ENCODE measurements at places on chromosomes 3 and 15.

DNA sequence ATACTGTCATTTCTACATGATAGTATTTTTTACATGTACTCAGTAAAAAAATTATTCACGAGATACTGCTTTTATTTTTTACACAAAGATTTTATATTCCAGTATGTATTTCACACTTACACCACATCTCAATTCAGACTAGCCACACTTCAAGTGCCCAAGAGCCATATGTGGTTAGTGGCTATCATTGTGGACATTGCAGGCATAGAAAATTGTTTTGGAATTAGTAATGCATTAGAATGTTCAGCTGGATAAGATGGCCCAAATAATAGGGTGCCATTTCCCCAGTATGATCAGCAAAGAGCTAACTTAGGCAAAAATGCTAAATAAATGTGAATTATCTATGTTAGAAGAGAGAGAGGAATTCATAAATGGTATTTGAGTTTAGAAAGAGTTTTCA is 203.8 kb upstream of the MCTP2 start:
- DNase-seq = no peak

GRCh38 chr15:61116825-61117224 is 112.3 kb downstream of the RORA start:
- no peak for DNase-seq

DNA sequence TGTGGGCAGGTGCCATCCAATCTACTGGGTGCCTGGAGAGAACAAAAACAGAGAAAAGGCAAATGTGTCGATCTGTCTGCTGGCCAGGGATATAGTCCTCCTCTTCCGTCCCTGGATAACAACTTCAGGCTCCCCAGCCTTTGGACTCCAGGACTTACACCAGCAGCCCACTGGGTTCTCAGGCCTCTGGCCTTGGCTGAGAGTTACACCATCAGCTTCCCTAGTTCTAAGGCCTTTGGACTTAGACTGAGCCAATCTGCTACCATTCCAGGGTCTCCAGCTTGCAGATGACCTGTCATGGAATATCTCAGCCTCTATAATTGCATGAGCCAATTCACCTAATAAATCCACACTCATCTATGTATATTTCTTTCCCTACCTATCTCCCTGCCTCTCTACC is 460.9 kb upstream of the ADAMTS9 start:
- no peak for DNase-seq

GRCh38 chr3:152384412-152384811 is 115.7 kb downstream of the MBNL1 start:
- DNase-seq = no peak

GRCh38 chr15:33215941-33216872 is 21.7 kb upstream of the FMN1 start:
- DNase-seq = peak; percentile 29

- no peak for DNase-seq
These were observed 2.8 kb downstream of the LACTB start for GRCh38 chr15:63124506-63124905.

- DNase-seq = no peak
These were observed 278.7 kb downstream of the ERC2 start for GRCh38 chr3:56189536-56189935.

DNA sequence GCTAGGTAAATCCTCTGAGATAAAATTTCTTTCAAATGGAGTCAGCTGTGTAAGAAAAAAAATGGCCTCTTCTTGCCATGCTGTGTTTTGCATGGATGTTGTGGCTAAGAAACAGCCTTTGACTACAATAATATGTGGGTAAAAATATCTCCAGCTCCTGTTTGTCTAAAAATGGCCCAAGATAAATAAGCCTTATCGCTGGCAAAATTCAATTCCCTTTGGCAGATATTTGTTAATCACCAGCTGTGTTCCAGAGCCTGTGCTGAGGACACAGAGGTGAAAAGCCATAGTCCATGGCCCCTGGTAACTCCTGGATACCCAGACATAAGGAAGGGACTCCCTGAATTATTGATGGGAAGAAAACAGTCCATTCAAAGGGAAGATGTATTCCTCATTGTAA is 15.3 kb upstream of the RAMAC start:
- no peak for DNase-seq

GRCh38 chr15:34025252-34025651 is 13.8 kb downstream of the AVEN start:
- no peak for DNase-seq

Measured in LoVo (cell line).